HTR-8/SVneo (cell line): ENCODE measurements at places on chromosomes 12 and 14.

DNA sequence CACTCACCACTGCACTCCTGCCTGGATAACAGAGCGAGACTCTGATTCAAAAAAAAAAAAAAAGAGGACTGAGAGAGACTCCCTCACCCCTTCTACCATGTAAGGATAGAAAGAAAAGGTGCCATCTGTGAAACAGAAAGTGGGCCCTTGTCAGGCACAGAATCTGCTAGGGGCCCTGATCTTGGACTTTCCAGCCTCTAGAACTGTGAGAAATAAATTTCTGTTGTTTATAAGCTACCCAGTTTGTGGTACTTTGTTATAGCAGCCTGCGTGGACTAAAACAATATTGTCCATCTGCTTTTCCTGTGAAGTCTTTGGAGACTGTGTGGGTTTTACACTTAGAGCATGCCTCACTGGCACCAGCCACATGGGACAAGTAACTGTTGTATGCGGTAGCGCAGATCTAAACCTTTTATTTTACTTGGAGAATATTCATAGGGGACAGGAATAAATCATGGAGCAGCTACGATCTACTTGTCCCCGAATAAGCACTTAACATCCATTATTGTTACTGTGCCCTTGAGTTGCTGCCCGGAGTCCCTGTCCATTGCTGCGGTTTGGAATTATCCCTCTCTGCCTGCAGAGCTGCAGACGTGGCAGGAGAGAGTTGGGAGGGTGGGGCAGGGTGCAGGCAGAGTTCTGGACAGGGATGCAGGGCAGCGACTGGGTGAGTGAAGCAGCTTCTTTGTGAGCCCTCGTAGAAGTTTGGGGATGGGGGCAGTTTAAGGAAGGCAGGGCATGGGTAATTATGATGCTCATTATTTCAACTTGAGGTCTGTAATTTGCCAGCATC is 52.4 kb upstream of the STON2 start:
- DNase-seq, result no peak

- no peak for DNase-seq
Measured at GRCh38 chr12:92029902-92030586, 115.6 kb downstream of the BTG1 start.

GRCh38 chr12:84785281-84785680 is 127.3 kb downstream of the SLC6A15 start:
- no peak for DNase-seq

- no peak for DNase-seq
Measured at GRCh38 chr12:104641862-104642261, 185.1 kb downstream of the CHST11 start.

DNA sequence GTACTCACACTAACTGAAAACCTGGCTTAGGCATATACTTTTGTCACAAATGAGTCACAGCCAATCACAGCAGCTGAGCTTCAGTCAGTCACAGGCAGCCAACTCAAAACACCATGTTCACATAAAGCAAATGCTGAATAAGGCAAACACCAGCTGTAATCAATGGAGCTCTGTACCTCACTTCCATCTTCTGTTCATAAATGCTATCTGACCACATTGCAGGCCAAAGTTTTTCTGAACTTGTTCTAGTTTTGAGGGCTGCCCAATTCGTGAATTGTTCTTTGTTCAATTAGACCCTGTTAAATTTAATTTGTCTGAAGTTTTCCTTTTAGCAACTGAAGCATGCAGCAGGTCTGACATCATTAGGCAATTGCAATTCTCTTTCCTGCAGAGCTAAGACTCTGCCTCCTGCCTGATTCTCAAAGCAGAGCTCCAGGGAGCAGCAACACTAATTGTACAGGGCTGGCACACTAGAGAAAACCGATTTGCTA is 129.9 kb downstream of the WIF1 start:
- no peak for DNase-seq

GRCh38 chr14:98186140-98186539 is 1085.9 kb downstream of the BCL11B start:
- DNase-seq, result no peak

- DNase-seq, result no peak
Measured at GRCh38 chr12:11776316-11776715, 126.8 kb downstream of the ETV6 start.

DNA sequence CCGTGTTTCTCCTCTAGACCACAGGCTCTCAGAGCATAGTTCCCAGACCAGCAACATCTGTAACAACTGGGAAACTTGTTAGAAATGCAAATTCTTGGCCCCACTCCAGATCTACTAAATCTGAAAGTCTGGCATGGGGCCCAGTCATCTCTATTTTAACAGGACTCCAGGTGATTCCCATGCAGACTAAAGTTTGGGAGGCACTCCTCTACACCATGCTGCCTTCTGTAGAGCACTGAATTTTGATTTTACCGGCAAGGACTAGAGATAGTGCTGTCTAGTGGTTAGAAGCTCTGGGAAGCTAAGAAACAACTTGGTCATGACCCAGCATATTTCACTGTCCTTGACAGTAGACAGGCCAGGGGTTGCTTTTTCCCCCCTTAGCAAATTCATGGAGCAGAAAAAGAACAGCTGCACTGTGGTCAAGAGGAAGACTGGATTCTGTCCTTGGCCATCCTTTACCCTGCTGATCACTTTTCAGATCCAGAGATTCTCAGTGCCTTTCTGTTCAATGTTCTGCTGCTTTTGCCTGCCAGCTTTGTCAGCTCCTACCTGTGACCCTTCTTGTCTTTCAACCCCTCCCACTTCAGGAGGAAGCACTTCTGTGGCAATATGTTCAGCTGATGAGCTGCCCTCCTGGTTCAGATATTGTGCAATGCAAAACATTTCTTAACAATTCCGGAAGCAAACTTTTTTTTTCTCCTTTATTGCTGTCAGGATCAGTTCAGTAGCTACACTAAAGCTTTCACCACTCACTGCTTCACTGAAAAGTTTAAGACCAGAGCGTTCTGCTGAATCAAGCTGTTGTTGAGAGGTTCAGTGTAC is 133.8 kb upstream of the NUDT4 start:
- peak; percentile 43 for DNase-seq

- no peak for DNase-seq
Measured at GRCh38 chr14:89085737-89086382, 261.4 kb downstream of the TTC8 start.

DNA sequence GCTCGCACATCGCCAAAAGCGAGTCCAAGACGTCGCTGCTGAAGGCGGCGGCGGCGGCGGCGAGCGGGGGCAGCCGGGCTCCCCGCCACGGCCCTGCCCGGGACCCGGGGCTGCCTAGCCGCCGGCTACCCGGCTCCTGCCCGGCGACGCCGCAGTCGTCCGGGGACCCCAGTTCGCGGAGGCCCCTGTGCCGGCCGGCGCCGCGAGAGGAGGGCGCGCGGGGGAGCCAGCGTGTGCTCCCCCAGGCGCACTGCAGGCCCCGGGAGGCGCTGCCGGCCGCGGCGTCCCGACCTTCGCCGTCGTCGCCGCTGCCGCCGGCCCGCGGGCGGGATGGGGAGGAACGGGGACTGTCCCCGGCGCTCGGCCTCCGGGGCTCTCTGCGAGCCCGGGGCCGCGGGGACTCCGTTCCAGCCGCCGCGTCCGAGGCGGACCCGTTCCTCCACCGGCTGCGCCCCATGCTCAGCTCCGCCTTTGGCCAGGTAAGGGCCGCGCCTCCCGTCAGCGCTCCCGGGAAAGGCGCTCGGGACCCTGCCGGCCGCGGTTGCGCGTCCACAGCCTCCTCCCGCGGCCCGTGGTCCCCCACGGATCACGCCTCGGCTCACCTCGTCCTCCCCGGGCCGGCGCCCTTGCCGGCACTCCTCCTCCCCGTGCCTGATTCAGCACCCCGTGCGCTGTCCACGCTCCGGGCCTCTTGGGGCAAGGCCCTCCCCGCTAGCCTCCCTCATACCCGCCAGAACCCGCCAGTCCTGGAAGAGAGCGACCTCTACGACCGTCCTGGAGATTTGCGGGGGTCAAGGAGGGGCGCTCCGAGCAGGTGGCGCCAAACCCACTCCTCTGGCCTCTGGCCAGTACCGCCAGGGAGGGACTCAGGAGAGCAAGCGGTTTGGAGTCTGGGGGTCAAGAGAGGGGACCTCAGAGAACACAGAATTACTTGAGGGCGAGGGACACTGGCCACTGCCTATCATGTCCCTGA is 721 bp downstream of the CABP1 start:
- peak; percentile 63 for DNase-seq

DNA sequence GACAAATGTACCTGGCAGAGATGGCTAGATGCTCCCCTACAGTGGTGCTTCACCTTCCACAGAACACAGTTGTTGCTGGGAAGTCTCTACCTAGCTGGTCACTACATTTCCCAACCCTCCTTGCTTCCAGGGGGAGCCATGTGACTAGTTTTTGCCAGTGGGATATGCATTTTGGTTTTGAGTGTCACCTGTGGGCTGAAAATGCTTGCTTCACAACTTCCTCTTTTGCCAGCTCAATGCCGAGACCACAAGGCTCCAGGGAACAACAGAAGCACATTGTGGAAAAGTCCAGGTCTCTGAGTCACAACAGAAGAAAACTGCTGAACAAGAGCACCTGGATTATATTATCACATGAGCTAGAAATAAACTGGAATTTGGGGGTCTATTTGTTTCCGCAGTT is 48.5 kb upstream of the ARHGAP5 start:
- no peak for DNase-seq

DNA sequence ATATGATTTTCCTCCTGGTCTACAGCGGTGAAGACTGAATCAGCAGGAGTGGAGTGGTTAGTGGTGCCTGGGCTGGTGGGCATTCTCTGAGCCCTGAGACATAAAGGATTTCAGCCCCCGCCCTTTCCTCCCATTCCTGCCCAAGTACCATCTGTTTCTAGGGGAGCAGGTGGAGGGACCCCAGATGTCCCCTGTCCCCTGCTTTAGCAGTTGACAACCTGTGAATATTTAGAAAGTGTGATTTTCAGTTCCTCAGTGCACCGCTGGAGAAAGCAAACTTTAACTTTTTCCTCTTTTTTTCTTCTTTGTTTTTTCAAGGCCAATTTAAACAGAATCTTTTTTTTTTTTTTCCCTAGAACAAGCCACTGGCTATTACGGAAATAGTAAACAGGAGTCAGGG is 163.8 kb upstream of the MYL2 start:
- no peak for DNase-seq

GRCh38 chr12:48202766-48203165 is 326 bp downstream of the OR10AD1 start:
- DNase-seq, result no peak

DNA sequence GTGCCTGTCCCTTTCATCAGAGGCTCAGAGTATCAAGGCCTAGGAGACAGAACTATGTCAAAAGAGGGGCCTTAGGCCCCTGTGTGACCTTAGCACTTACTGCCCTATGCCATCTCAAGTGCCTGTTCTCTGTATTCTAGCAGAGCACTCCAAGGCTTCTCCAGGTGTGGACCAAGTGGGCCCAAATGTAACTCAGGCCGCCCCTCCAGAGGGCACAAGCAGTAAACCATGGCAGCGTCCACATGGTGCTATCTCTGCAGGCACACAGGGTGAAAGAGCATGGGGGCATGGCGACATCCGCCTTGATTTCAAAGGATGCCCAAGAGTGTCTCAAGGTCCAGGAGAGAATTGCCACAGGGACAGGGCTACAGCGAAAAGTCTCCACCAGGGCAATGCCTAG is 628.7 kb downstream of the RPS29 start:
- no peak for DNase-seq

DNA sequence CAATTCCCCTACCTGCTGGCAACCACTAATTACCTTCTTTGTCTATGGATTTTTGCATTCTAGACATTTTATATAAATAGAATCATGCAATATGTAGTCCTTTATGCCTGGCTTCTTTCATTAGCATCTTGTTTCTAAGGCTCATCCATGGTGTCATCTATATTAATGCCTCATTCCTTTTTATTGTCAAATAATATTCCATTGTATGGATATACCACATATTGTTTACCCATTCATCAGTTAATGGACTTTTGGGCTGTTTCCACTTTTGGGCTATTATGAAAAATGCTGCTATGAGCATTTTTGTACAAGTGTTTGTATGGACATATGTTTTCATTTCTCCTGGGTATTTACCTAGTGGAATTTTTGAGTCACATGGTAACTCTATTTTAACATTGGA is 18.0 kb downstream of the CYP46A1 start:
- DNase-seq, result no peak

GRCh38 chr12:19461999-19462398 is 22.7 kb downstream of the AEBP2 start:
- no peak for DNase-seq

DNA sequence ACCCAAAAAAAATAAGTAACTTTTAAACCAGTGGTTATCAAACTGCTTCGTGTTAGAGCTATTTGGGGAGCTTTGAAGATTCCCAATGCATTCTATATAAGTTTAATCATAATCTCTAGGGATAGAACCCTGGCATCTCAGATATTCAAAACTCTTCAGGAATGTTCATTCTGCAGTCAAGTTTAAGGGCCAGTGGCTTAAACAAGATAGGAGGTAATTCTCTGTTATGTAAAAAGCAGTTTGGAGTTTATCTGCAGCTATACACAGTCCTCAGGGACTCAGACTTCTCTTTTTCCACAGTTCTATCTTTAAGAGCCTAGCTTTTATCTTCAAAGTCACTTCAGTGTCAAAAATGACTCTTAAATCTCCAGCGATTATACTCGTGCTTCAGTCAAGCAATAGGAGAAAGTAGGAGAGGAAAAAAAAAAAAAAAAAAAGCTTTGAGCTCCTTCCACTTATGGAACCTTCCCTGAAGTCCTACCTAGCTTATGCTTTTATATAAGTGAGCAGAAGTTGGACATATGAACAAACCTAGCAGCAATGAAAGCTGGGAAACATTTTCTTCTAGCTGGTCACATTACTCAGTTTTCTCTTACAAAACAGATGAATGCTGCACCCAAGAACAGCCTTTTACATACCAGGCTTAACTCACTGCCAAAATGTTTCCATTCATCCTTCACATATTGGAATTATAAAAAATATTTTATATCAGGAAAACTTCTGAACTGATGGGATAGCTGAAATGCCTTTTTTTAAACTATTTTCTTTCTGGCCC is 302.8 kb downstream of the FSCB start:
- peak; percentile 15 for DNase-seq

DNA sequence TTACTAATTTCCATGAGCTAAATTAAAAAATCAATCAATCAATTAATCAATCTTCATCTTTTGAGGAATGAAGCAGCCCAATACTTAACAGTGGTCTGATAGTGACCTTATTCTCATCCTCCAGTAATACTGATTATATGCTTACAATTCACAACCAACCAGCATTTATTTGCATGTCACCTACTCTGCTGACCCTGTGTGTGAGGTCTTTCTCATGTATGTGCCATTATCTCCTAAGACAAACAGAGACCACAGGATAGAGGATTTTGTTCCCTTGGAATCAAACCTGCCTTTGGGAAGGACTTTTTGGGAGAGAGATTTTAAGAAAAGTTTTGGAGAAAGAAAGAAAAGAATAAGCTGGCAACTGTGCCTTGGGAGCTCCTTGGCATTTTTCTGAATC is 197.2 kb downstream of the NRXN3 start:
- no peak for DNase-seq

DNA sequence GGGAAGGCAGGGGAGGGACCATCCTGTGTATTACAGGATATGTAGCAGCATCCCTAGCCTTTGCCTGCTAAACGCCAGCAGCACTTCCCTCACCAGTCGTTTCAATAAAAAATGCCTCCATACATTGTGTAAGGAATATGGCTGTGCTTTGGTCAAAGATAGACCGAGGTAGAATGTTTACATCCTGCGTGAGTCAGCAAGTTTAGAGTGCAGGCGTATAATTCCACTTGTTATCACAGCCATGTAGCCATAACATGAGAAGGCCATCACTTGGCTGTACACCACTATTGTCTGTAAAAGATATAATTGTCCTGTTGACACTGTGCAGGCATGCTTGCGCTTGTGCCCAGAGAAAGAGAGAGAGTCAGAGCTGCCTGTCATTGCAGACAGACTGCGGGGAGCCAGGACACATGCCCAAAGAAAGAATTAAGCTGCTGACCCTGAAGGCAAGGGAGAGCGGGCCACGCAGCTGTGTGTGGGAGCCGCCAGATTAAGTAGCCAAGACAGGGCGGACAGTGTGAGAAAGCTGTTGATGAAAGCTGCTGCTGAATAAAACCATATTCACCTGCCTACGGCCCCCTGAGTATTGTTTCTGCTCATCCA is 68.4 kb downstream of the CRACR2A start:
- no peak for DNase-seq
